Activated CD8-positive, alpha-beta memory T cell treated with anti-CD3 and anti-CD28 coated beads for 1 hour (primary cell): ENCODE measurements at places on chromosomes 2 and 18.

DNA sequence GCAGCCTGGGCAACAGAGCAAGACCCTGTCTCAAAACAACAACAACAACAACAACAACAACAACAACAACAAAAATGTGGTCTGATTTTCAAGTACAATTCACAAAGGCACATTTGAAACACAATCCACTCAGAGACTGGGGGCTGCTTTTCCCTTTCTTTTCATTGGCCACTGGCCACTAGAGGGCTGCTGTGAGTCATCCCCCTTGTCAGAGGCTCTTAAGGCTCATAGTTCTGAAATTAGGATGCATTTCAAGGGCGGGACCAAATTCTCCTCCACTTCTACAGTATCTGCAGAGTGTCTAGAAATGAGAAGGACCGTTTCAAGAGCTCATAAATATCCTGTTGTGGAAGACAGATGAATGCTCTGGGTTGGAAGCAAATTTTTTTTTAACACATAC, 285.4 kb downstream of the NRXN1 start:
- no peak for DNase-seq

- no peak for DNase-seq
Observed at GRCh38 chr18:58699551-58699950, 28.3 kb downstream of the MALT1 start.

DNA sequence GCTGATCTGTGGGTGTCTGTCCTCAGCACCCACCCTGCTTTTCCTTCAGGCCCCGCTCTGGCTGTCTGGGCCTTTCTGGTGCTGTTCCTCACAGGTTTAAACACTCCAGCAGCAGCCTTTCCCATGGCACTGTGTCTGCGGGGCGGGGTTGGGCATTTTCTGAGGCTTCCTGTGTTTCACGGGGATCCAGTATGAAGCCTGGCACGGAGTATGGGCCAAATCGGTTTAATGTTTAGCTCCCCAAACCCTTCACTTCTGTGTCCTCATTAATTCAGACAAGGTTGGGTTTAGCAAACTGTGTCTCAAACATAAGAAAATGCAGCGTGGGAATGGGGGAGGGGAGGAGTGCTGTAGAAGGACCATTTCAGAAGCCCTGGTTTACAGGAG, 44.9 kb downstream of the HPCAL1 start:
- DNase-seq, result no peak

GRCh38 chr18:42514512-42514911, 559.5 kb downstream of the PIK3C3 start:
- DNase-seq, result no peak

- DNase-seq, result no peak
Observed at GRCh38 chr2:237044281-237044680, 41.4 kb upstream of the COPS8 start.

- DNase-seq, result no peak
Observed at GRCh38 chr2:100955226-100955625, 46.9 kb upstream of the RPL31 start.

DNA sequence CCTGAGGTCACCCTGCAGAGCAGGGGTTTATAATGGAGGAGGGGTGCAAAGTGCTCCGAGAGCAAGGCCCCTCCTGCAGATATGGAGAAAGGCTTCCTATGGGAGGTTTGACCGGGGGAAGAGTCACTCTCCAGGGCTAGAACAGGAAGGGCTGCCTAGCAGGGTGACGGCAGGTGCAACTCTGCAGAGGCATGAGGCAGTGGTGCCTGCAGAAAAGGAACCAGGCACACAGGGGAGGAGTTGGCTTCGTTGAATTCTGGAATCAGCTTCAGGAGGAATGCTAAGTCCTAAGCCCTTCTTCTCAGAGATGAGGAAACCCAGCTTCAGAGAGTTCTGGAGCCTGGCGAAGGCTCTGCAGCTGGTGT, 17.5 kb upstream of the HPCAL1 start:
- DNase-seq, result no peak

- DNase-seq, result no peak
Observed at GRCh38 chr2:18674309-18674708, 84.9 kb upstream of the NT5C1B start.

DNA sequence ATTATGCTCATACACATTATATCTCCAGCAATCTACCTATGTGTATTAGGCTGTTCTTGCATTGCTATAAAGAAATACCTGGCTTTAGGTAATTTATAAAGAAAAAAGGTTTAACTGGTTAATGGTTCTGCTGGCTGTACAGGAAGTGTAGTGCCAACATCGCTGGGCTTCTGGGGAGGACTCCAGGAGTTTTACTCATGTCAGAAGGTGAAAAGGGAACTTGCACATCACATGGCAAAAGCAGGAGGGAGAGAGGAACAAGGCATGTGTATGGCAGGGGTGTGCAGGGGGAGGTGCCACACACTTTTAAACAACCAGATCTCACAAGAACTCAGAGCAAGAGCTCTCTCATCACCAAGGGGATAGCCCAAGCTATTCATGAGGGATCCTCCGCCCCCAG, 715.4 kb upstream of the ZEB2 start:
- no peak for DNase-seq

DNA sequence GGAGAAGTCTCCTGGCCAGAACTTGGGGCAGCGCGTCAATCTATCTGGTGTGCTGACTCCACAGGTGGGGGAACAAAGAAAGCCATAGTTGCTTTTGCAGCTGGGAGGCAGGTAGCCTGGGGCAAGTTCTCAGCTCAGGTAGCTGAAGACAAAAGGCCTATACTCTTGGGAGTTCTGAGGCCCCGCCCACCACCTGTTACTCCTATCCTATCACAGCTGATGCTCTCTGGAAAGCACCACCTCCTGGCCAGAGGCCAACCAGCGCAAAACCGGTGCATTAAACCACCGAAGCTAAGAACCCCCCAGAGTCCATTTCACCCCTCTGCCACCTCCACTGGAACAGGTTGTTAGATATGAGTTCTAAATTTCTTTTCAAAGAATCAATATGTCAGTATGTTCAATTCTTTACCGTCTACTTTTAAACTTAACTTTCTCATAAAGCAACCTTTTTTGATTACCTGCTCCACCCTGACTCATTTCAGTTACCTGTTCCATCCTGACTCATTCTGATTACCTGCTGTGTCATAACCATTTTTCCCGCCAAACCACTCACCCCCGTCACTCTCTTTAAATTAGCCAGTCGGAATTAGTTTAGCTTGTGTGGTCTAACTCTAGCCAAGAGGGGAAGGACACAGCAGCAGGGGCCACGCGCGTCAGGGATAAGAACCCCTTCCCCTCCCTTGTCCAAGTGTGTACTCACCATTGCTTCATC, 43.4 kb downstream of the UPP2 start:
- DNase-seq, result no peak

GRCh38 chr2:172806996-172807395, 71.4 kb downstream of the RAPGEF4 start:
- no peak for DNase-seq

- DNase-seq, result no peak
Observed at GRCh38 chr18:24459772-24460171, 665 bp upstream of the HRH4 start.

- DNase-seq, result no peak
Observed at GRCh38 chr18:69557282-69557681, 156.6 kb downstream of the DOK6 start.

GRCh38 chr18:63318889-63319382, 633 bp downstream of the BCL2 start:
- no peak for DNase-seq

DNA sequence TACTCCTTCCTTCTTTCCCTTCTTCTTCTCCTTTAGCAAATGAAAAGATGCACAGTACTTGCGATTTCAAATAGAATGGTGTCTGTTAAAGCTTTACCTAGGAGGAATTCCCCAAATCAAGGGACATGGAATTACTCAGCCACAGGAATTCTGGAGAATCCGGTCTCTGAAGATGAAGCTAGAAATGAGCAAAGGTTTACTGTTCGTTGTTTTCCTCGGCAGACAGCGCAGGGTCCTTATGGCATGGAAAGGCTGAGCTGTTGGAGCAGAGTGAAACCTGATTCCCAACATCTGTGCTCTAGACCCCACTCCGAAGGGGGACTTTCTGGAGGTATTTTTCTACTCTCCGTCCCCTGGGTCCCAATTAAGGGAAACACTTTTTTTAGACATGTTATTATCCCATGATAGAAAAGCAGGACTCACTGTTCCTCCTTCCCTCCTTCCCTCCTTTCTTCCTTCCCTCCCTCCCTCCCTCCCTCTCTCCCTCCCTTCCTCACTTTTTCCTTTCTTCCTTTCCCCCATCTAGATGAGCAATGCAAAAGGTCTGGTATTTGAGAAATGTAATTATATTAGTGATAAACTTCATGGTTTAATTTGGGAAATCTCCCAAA, 47.1 kb downstream of the CDCA7 start:
- DNase-seq, result no peak

- DNase-seq, result no peak
Observed at GRCh38 chr2:240874715-240875227, 6.1 kb downstream of the AGXT start.

DNA sequence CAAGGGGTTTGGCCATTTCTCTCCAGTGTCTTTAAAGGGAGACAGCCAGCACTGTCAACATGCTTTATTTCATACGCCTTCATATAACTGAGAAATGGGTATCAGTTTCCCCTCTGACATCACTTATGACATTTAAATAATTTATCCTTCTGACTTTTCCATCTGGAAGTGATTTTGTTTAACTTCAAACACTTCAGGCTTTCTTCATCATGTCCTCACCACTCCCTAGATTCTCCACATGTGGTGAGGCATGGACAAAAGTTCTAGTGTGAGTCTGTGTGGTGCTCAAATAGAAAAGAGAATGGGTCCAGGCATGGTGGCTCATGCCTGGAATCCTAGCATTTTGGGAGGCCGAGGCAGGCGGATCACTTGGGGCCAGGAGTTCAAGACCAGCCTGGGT, 158.6 kb downstream of the TXNL1 start:
- no peak for DNase-seq

- no peak for DNase-seq
Observed at GRCh38 chr2:97845133-97845532, 131.8 kb downstream of the ZAP70 start.

- no peak for DNase-seq
Observed at GRCh38 chr2:73971722-73972121, 13.0 kb upstream of the TET3 start.

GRCh38 chr18:23572012-23572411, 14.3 kb downstream of the NPC1 start:
- DNase-seq, result no peak

GRCh38 chr2:31176742-31177141, 38.5 kb upstream of the GALNT14 start:
- DNase-seq, result no peak

- DNase-seq, result no peak
Observed at GRCh38 chr2:121635371-121635770, 13.9 kb downstream of the CLASP1 start.

- no peak for DNase-seq
Observed at GRCh38 chr18:8073167-8073566, 506.1 kb downstream of the PTPRM start.

DNA sequence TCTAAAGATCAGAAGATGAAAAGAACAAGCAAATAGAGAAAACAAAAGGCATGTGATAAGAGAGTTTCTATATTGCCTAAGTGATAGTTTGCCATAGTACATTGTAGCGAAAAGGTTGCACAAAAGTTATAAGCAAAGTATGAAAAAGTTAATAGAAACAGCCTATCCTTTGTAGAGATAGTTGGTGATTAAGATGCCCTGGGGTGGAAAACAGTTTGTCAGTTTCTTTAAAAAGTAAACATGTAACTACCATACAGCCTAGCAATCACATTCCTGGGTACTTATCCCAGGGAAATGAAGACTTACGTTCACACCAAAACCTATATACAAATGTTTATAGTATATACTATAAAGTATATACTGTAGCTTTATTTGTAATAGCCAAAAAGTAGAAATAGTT, 16.9 kb upstream of the DAPL1 start:
- DNase-seq, result no peak

DNA sequence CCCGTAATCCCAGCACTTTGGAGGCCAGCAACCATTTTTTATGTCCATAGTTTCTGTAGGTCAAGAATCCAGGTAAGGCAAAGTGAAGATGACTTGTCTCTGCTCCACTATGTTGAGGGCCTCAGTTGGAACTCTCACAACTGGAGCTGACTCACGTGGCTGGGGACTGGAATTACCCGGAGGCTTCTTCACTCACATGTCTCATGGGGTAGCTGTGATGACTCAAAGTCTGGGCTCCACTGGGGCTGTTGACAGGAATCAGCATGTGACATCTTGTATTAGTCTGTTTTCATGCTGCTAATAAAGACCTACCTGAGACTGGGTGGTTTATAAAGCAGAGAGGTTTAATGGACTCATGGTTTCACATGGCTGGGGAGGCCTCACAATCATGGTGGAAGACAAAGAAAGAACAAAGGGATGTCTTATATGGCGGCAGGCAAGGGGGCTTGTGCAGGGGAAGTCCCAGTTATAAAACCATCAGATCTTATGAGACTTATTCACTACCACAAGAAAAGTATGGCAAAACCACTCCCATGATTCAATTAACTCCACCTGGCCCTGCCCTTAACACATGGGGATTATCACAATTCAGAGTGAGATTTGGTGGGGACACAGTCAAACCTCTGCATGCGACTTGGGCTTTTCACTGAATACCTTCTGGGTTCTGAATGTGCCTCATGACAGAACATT, 7.8 kb upstream of the PPP1R1C start:
- no peak for DNase-seq

DNA sequence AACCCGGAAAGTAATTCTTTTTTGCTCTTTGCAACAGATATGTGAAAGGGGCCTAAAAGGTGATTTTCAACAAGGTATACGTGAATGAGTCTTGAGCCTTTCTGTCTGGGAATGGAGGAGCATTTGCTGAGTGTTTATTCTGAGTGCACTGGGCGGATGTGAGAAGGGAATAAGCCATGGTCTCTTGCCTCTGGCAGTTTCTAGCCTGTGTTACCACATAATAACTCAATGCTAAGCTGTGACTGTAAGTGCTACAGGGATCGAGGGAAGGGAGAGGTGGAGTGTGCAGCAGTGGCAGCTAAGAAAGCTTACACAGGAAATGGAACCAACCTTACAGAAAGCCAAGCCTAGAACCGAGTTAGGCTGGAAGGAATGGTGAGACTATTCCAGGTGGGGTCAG, 444.3 kb downstream of the SLC4A3 start:
- no peak for DNase-seq

GRCh38 chr2:118981632-118982031, 39.6 kb downstream of the MARCO start:
- no peak for DNase-seq

GRCh38 chr2:425243-425642, 137.4 kb upstream of the ALKAL2 start:
- DNase-seq, result no peak

- DNase-seq, result no peak
Observed at GRCh38 chr2:176561706-176562105, 292.5 kb downstream of the MTX2 start.

DNA sequence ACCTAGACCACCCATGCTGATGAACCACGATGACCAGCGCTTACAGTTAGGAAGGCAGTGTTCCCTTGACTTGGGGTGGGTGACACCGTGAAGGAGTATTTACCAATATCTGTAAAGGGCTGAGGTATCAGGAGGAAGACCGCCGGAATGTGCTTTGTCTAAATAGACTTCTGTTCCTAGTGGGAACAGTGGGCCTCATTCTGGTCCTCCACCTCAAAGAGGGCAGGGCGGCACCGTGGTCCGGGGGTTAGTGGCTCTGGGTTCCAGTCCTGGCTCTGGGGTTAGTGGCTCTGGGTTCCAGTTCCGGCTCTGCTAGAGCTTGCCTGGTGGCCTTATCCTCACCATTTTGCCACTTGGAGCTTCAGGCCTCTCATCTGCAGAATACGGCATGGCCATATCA, 91.6 kb upstream of the SMAD2 start:
- DNase-seq, result no peak
